ENCODE measurements at places on chromosomes 12 and 14.

DNA sequence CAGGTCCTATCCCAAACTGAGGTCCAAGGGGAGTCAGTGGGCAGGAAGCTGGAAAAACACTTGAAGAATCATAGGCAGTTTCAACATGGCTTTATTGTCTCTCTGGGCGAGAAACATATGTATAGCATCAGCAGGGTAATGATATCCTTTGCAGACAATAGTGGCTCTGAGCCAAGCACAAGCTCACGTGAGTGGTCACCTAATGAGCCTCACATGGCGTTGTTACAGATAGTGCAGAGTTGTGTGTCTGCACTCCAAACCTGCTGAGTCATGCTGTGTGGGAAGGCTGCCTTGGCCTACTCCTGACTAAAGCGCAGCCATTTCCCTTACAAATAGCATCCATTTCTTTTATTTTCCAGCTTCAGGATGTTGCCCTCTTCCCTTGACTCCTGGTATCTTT, 105.2 kb upstream of the SYT1 start:
- DNase-seq = peak; percentile 1

DNA sequence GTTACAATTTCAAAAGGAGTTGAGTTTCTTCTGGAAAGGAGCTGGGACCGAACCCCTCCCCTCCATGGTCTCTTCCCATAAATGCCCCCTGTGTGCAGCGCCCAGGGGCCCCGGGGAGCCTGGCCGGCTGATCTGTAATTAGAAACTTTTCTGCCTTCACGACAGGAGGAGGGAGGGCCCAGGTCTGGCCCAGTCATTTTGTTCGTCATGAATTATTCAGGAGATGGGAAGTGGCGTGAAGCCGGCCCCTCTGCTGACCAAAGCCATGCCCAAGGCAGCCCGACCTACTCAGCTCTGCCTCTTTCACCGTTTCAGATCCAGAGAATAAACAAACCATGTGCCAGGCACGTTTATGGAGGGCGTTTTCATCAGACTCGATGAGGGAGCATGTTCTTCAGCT, 33.3 kb upstream of the MSI1 start:
- DNase-seq = no peak

GRCh38 chr14:24630872-24631477, 3.0 kb downstream of the GZMB start:
- DNase-seq = no peak

DNA sequence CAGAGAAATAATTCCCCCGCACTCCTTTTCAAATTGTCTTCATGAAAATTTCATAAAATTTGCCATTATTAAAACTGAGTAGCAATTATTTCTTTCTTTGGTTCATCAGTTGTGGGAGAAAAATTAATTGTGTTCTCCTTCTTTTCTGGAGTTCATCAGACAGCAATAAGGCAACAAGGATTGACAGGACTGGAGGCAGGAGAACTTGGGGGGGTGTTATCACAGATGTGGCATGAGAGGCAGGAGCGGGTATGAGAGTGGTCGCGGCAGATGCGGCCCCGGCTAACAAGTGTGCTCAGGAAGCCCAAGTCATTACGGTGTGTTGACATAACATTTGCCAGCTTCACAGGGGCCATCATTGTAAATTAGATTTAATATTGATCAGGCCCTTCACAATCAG, 306.6 kb upstream of the TMPO start:
- peak; percentile 10 for DNase-seq

- peak; percentile 53 for DNase-seq
Observed at GRCh38 chr14:103087343-103087835, 3.4 kb downstream of the LBHD2 start.

DNA sequence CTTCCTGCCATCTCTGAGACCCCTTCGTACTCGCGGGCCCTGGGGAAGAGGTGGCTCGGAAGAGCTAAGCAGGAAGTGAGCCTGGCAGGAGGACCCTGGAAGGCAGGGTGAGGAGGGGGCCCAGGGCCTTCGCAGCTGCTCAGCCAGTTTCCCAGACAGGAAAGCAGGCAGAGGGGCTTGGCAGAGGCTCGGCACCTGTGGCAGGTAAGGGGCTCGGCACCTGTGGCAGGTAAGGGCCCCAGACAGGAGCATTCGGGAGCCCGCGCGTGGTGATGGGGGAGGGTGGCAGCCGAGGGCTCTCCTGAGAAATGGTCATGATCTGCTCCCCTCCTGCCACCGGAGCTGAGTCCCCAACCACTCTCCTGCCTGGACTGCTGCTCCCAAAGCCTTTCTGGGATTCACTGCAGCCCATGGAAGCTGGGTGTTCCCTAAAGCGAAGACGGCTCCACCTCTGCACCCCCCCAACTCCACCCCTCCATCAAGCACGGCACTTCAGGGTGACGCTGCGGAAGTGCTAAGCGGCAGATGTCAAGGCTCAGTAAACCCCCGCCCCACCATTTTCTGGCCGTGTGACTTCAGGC, 63.2 kb downstream of the PRIMA1 start:
- no peak for DNase-seq

DNA sequence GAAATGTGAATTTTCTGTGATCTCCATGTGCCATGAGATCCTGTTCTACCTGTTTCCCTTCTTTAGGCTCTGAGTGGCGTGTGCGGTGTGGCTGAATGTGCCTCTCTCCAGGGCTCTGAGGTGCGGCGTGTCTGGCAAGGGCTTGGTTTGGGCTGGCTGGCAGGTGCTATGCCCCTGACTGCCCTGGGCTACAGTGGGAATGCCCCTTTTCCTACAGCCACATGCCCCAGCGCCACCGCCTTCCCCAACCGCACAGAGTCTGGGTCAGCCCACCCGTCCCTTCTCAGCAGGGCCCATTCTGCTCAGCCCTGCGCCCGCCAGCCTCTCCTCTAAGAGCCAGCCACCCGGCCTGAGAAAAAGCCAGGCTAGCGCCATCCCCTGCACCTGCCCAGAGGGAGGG, 24.7 kb downstream of the BTBD6 start:
- DNase-seq = no peak

DNA sequence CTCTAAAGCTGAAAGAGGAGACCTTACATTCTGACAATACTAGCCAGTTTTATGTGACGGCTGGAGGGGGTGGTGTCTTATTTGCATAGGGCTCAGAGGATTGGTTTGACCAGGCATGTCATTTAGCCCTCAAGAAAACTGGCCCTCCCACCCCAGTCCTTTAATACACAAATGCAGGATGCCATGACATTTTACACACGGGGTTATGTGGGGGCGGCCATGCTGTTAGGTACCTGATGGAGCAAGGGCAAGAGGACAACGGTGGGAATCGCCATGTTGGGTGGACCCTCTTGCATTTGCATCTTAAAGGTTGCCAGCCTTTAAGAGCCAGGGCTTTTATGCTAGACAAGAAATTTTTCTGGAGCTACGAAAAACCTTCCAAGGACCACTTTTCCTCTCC, 23.3 kb downstream of the MDM2 start:
- no peak for DNase-seq
